Muscle of back (tissue), 13 donors: ENCODE measurements at places on chromosomes 7 and 10.
A peak's percentile ranks its signal among the peaks of the same experiment; 100 is the strongest.

- DNase-seq: no peak
Observed at GRCh38 chr7:44264221-44264931, 61.0 kb downstream of the CAMK2B start.

DNA sequence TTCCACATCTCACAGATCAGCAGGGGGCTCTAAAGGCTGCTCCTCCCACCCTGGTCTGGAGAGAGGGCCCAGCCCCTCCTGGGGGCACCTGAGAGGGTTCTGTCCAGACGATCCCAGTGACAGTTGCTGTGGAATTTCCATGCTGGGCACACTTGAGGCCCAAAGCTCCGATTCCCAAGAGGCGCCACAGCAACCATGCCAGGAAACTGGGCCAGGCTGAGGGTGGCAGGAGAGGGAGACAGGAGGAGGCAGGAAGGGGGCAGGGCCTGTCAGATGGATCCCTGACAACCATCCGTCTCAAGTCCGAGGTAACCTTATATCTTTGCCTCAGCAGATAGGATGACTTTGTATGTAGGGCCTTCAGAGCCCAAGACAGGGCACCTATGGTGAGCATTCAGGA lies 4.3 kb upstream of the NOS3 start:
- no peak for DNase-seq

DNA sequence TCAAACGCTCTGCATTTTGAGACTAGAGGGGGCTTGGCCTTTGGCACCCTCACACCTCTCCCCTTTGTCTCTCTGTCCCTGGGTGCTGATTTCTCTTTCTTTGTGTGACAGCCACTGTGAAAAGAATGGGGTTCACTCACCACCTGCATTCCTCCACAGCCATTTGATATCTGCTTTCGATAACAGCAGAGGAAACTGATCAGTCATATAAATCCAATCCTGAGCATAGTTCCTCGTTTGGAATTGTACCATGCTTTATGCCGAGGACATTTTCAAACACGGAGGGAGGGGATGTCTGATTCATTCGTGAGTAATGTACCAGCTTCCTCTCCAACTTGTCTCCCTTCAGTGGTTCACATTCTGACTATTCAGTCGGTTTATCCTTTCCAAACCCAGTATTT lies 15.8 kb downstream of the MET start:
- DNase-seq: no peak

DNA sequence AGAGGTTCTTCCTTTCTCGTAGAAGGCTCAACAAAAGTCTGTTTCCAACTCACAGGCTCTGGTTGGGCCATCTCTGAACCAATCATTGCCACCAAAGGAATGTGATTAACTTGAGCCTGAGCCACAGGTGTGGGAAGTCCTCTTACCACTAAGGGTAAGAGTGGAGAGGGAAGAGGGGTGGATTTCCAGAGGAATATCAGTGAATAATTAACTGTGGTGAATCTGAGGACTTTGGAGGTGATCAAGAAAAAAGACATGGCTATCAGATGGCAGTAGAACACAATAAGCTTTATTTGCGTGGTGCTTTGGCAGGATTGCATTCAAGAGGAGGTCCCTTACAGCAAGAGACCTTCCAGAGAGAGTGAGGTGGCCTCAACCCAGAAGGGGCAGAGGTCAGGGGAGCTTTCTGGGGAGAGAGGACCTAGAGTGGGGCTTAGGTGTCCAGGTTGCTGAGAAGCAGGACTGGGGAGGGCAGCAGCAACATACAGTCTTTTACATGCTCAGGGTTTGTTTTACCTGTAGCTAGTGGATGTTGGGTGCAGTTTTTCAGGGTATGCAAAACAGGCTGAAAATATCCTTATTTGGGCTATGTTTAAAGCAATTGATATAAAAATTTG lies 61.4 kb downstream of the BBS9 start:
- DNase-seq: no peak

DNA sequence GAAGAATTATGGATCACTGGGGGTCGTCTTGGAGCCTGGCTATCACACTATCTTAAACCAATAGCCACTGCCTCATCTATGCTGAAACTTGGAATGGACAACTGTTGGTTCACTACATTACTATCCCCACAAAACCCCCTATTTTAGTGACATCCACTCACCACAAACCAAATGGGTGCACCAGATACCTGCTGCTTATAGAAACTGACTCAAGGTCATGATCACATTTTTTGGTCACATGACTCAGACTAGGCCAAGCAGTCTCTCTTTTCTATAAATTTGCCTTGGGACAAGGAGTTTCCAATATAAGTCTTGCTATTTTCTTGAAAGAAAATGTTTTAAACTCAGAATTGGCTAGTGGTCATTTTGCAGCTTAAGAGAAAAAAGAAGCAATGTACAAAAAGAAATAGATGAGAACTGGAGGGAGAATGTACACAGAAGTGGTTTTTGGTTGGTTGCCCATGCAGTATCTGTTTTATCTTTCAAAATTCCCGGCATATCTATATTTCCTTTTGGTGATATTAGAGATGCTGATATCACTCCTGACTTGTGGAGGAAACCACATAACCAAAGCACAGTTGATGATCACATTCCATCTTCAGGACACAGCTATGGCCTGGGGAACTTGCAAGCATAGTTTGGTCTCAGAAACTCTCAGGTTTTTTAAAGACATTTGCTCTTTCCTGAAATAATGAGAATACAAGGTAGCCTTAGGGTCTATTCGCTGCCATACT lies 85.2 kb upstream of the CACNA2D1 start:
- no peak for DNase-seq

- DNase-seq: no peak
Observed at GRCh38 chr10:36109399-36110023, 467.4 kb upstream of the FZD8 start.

- no peak for DNase-seq
Observed at GRCh38 chr10:89421018-89421476, 6.7 kb downstream of the IFIT5 start.

DNA sequence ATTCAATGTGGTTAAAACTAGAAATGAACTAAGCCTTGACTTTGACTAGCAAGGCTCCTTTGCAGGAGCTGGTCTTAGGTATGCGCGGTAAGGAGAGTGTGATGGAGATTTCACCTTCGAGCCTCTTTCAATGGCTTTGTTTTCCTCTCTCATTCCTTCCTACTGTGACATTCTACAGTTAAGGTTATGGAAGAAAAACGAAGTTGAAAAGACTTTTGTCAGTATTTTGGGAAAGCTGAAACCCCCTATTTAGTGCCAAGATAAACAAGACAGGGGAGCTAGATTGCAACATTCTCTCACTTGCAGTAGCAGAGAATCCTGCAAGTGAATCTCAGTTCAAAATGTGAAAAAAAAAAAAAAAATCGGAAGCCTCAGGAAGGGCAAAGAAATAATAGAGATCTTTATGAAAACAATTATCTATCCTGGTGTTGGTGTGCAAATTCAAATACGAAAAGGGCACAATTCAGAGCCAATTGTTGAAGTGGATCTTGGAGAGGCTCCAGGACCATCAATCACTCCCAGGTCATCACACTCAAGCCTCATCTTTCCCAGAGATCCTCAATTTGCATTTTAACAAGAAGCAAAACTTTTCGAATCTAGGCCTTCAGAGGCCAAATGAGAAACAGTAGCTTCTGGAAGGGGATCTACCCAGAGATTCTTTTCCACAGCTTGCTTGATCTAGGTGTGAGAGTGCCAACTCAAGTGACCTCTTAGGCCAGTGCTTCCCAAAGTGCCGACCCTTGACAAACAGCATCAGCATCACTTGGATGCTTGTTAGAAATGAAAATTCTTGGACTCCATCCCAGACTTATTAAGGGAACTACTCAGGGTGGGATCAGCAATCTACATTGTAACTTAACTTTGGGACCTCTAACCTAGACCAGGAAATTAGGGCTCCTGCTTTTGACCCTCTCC lies 163.8 kb downstream of the INHBA start:
- peak; percentile 17 for DNase-seq

DNA sequence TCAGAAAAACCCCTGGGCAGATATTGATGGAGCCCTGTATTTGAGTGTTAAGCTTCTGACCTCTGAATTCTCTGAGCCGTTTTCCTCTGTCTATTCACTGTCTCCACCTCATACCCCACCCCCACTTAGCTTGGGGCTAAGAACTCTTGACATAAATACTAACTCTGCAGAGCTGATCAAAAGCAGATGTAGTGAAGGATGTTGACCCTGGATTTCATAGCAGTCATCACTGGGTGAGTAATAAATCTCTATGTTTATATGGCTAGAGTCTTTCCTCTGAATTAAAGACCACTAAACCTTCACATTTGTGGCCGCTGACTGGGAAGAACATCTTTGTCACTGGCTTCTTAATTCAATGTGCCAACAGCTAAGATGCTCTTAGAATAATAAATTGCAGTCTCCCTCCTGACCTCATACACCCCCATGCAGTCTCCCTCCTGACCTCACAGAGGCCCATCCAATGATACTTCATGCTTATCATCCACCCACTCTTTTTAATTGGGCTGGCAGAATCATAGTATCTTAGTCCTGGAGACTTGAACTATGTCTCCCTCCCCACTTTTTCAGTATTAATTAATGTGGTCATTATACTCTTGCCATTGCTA lies 78.0 kb upstream of the MACROH2A2 start:
- peak; percentile 73 for DNase-seq

DNA sequence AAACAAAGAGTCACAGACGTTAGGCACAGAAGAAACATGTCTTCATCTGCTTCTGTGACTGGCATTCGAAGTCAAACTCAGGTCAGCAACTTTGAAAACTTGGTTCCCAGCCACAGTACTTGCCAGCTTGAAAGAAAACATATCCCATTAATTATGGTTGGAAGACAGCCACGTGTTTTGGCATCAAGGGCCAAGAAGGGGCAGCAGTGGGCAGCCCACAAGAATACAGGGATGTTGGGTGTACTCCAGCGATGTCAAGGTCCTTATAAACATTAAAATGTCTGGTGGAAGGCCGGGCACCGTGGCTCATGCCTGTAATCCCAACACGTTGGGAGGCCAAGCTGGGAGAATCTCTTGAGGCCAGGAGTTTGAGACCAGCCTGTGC lies 29.5 kb downstream of the JCAD start:
- no peak for DNase-seq

DNA sequence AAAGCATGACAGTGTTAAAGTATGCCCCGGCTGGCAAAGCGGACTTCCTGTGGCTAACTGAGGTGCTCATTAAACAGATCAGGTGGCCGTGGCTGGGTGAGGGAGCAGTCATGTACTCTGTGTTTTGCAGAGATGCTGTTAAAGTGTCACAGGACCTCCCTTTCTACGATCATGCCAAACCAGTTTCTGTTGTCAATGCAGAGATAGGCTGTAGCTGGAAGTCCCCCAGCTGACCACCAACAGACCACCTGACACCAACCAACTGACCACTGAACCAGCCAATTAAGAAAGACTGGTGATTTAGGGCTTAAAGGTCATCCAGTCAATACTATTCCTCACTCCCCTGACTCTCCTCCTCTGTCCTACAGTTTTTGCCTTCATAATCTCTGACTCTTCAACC lies 431.1 kb upstream of the LRGUK start:
- no peak for DNase-seq

- DNase-seq: no peak
Observed at GRCh38 chr10:96096958-96097357, 33.1 kb upstream of the ZNF518A start.

- no peak for DNase-seq
Observed at GRCh38 chr10:98417973-98418664, 3.1 kb upstream of the PYROXD2 start.

DNA sequence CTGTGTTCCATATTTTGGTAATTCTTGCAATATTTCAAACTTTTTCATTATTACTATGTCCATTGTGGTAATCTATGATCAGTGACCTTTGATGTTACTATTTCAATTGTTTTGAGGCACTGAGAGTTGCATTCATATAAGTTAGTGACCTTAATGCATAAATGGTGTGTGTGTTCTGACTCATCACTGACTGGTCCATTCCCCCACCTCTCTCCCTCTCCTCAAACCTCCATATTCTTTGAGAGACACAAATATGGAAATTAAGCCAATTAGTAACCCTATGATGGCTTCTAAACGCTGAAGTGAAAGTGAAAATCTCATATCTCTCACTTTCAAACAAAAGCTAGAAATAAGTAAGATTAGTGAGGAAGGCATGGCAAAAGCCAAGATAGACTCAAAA lies 739.6 kb downstream of the CCSER2 start:
- no peak for DNase-seq

GRCh38 chr7:98372993-98373392 lies 27.9 kb downstream of the BAIAP2L1 start:
- DNase-seq: peak; percentile 33
